ENCODE measurements at places on chromosomes 13 and 19.

DNA sequence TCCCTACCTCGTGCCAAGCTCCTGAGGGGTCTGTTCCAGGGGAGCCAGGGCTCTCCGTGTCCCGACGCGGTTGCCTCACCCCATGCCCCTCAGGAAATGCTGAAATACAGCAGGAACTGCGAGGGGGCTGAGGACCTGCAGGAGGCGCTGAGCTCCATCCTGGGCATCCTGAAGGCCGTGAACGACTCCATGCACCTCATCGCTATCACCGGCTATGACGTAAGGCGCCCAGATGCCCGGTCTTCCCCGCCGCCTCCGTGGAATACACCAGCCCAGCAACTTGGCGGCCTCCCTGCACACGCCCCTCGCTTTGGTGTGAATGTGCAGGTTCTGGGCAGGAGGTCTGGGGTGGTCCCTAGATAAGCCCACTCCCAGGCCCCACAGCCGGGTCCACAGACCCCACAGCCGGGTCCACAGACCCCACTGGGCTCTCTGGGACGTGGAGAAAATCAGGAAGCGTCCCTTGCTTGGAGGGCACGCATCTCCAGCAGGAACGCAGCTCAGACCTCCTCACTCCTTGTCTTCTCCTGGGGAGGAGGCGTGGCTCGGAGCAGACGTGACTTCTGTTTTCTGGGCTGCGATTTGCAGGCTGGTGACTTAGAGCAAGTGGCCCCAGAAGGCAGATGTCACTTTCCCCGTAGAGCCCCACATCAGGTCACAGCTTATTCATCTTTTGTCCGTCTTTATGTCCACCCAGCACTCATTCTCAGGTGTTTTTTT, 19.4 kb upstream of the F7 start:
- no peak for DNase-seq

- no peak for DNase-seq
These were observed 58.3 kb downstream of the MBNL2 start for GRCh38 chr13:97280478-97280877.

- no peak for DNase-seq
These were observed 83.2 kb downstream of the CCNA1 start for GRCh38 chr13:36515466-36515865.

DNA sequence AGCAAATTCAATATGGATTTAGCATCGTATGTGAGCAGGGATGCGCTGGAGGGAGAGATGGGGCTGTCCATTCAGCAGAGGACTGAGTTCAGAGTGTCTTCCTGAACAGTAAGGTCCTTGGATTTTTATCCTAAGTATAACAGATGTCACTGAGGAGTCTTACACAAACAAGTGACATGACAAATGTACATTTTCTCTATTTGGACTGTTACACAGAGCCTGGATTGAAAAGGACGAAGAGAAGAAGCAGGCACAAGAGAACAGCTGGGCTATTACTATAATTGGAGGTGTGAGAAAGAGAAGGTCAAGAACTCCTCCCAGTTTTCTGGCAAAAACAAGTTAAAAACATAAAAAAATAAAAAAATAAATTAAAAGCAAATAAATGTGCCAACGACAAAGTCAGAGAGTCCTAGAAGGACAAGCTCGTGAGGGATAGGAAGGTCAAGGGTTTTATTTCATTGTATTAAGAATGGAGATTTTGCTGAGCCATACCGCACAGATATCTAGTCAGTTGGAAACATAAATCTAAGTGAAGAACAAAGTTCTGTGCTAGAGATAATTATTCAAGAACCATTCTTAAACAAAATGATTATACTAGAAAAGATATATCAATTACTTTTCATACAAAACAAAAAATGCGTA, 1186.3 kb downstream of the EFNB2 start:
- no peak for DNase-seq

DNA sequence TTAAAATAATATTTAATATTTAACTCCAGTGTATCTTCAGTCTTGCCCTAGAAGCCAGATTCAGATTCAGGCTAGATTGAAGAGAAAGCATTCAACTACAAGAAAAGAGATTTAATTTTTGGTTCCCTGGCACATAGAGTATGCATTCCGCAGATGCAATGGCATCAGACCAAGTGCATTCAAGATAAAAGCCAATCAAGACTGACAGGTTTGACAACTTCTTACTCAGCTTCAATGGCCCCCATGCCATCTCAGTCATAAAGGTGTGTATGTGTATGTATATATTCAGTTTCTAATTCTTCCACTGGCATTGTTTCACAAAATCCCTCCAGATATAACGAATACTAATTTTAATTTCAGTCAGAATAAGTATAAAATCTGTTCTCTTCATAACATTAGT, 650.8 kb upstream of the GPC6 start:
- no peak for DNase-seq

GRCh38 chr13:33782631-33783030, 35.3 kb upstream of the RFC3 start:
- no peak for DNase-seq

DNA sequence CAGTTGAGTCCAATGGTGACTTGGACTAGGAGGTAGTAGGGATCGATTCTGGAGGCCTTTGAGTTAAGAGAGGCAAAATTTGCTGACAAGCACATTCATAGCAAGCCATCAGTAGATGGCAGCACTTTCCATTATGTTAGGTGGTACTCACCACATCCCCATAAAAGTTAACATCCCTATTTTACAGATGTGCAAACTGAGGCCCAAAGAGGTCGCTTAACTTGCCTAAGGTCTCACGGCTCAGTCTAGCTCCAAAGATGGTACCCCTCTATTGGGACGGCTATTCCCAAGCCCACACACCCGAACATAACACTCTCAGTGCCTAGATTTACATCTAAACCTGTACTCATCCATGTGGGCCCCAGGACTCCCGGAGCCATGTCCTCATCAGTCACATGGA, 21.5 kb upstream of the FOSB start:
- DNase-seq: no peak

GRCh38 chr19:15122331-15123030, 15.3 kb downstream of the SYDE1 start:
- DNase-seq: no peak

DNA sequence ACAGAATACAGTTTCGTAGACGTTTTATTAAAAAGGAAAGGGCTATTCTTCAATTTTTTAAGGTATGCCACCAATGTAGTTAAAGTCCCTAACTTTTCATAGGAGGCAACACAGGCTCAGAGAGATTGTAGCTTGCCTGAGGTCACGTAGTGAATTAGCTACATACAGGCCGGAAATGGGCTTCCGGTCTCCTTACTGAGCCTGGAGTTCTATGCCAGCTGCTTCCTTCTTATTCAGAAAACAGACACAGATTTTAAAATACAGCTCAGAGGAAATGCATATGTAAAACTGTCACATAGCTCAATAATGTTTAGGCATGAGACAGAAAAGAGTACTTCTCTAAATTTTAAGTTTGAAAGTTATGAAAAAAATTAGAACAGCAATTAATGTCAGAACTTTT, 85.4 kb upstream of the TUBA3C start:
- DNase-seq: no peak

GRCh38 chr13:110978390-110978789, 63.5 kb upstream of the ANKRD10 start:
- no peak for DNase-seq

- no peak for DNase-seq
These were observed 44.2 kb upstream of the RNF113B start for GRCh38 chr13:98221234-98221633.

DNA sequence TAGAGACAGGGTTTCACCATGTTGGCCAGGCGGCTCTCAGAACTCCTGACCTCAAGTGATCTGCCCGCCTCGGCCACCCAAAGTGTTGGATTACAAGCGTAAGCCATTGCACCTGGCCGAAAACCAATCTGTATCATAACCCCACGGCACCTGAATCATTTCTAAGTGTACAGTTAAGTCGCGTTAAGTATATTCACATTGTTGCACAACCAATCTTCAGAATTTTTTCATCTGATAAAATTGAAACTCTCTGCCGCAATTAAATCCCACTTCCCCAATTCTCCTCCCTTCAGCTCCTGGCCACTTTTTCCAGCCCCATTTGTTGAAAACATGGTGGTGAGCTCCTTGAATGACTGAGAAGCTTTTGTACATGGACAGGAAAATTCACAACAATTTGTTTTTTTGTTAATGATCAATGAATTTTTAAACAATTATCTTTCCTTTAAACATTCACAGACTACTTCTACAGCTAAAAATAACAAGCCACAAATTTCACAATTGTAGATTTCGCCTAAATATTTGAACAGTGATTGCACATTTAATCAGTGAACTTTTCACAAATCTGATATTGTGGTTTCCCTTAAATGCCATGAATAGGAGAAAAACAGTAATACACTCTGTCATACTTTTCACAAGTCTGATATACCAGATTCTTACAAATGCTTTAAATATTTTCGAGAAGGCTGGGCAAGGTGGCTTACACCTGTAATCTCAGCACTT, 13.8 kb downstream of the FGF21 start:
- DNase-seq: no peak

DNA sequence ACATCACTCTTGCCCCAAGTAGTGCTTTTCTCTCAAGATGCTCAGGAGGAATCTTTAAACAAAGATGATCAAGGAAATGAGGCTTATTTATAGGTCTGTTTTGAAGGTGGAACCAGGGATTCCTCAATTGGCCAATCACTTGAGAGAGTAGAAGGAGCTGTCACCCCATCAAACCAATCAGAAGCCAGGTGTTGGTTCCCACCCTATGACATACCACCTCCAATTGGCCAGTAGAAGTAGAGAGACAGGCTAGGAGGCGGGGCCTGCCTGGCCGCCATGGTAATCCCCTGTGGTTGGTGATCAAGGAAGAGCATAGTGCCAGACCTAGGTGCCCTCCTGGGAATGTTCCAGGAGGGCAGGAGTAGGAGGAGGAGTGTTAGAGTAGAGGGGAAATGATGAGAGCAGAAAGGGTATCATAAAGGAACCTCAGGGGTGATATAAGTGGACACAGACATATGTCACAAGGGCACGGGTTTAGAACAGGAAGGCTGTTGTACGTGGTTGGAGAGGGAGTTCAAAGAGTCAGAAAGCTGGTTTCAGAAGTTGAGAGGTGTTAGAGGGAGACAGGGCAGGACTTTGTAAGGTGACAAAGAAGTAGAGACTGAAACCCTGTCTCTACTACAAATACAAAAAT, 10.5 kb downstream of the PMIS2 start:
- peak; percentile 34 for DNase-seq

DNA sequence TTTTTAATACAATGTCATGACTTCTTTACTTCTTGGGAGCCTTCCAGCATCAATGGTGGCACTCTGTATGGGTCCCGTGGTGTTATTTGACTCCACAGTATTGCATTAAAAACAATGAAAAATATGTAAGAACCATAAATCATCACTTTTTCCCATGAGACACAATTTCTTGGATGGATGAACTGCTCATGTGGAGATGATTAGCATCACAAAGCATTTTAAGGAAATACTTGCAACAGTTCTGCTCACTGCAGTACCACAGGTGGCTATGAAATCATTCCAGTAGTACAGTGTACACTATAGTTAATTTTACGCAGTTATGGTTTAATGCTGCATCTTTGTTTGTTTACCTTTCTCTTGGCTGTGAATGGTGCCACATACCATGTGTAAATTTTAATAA, 37.2 kb upstream of the C1QTNF9B start:
- no peak for DNase-seq

GRCh38 chr13:76846363-76846762, 39.8 kb downstream of the KCTD12 start:
- no peak for DNase-seq

DNA sequence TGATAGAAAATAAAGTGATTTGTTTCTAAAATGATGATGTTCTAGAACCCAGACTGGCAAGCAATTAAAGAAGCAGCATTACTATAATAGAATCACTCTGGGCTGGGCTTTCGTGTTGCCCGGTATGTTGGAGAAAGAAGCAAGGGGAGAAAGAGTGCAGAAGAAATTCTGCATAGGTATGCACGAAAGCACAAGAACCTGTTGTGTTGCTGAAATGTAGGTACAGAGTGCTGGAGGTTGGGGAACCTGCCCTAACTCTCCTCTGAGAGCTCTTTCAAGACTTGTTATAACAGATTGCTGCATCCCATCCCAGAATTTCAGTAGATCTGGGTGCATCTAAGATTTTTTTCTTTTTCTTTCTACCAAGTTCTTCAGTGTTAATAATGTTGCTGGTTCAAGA, 95.7 kb upstream of the DACH1 start:
- DNase-seq: no peak

DNA sequence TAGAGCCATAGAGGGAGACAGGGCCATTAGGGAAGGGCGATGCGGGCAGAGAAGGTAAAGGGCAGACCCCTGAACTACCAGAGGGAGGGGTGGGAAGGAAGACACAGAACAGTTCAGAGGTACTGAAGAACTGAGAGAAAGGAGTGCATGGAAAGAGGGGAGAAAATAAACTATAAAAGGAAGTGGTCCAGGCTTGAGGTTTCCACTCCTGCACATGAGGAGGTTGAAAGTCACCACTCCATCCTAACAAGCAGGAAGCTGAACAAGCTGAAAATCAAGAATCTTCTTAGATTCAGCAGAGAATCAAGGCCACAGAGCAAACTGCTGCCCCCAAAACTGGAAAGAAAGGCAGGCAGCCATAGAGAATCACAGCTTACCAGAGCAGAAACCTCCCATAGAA, 45.1 kb downstream of the MIPEP start:
- no peak for DNase-seq

GRCh38 chr19:7191946-7192691, 102.1 kb downstream of the INSR start:
- DNase-seq: peak; percentile 38

- no peak for DNase-seq
These were observed 2.8 kb downstream of the IGFLR1 start for GRCh38 chr19:35739275-35740107.

DNA sequence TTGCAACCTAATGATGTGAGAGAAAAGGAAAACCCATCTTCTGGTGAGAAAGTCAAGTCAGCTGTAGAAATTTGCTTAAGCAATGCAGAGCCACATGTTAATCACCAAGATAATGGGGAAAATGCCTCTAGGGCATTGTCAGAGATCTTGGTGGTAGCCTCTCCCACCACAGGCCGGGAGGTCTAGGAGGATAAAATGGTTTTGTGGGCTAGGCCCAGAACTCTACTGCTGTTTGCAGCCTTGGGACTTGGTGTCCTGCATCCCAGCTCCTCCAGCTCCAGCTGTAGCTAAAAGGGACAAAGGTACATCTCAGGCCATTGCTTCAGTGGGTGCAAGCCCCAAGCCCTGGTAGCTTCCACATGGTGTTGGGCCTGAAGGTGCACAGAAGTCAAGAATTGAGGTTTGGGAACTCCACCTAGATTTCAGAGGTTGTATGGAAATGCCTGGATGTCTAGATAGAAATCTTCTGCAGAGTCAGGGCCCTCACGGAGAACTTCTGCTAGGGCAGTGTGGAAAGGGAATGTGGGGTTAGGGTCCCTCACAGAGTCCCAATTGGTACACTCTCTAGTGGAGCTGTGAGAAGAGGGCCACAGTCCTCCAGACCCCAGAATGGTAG, 382.2 kb upstream of the KLHL1 start:
- no peak for DNase-seq

GRCh38 chr13:52195401-52195837, 36.0 kb upstream of the NEK3 start:
- DNase-seq: peak; percentile 67

DNA sequence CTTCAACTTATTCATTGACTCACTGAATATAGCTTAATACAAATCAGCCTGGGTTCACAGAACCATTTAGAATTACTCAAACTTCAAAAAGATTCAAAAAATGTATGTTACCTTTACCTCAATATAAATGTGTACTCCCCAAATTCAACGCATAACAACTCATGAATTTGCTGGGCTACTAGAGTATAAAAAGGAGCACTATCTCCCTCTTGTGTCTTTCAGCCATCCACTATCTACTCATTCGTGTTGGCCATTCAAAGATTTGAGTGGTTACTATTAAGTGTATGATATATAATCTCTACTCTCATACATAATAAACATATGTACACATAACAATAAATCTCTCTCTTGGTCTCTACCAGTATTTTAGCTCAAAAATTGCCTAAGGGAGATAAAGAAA, 20.3 kb downstream of the INTS6 start:
- no peak for DNase-seq
